ENCODE measurements at places on chromosomes 16 and 17. TPM values are rescaled to one million over a fixed set of nuclear protein-coding genes. Genes with fewer than 3 reads are reported as not detected.

KRT20 gene
- total RNA-seq = not detected

WNT9B gene
- total RNA-seq = 0.26 TPM

C16orf86 gene
- total RNA-seq = 1.8 TPM

TXNL4B gene
- total RNA-seq = 10.9 TPM

MYH8 gene
- not detected for total RNA-seq

PYCARD gene
- 35.6 TPM for total RNA-seq

DLX4 gene
- 0.36 TPM for total RNA-seq

Measured in endothelial cell (in vitro differentiated cells).